Fibroblast of the aortic adventitia (primary cell): ENCODE measurements at places on chromosomes 2 and 18. TPM values are rescaled to one million over a fixed set of nuclear protein-coding genes. Genes with fewer than 3 reads are reported as not detected.

The UGT1A8 gene
- 0.09 TPM in 1 of 2 replicates, not detected in the other for total RNA-seq

The DLX2 gene
- total RNA-seq, result 0.72 TPM in 1 of 2 replicates, not detected in the other

The PMAIP1 gene
- 2.6 and 18.2 TPM in 2 replicates for total RNA-seq

The DSG2 gene
- total RNA-seq, result 4.2 and 5.6 TPM in 2 replicates

The DCDC2C gene
- total RNA-seq, result not detected in 2 replicates

The RUFY4 gene
- total RNA-seq, result not detected in 2 replicates

The CPLX4 gene
- total RNA-seq, result 0.49 TPM in 1 of 2 replicates, not detected in the other

The TRIM43 gene
- total RNA-seq, result not detected in 2 replicates

The TEKT4 gene
- not detected in 2 replicates for total RNA-seq

The ARHGAP28 gene
- total RNA-seq, result 11.9 and 221 TPM in 2 replicates
